Right kidney (tissue), 9 donors: ENCODE measurements at places on chromosomes 4 and X.

- DNase-seq, result no peak
These were observed 6.0 kb upstream of the EFNB1 start for GRCh38 chrX:68822641-68823410.

GRCh38 chr4:94695384-94695783, 62.4 kb upstream of the BMPR1B start:
- no peak for DNase-seq

GRCh38 chrX:148448686-148449085, 51.7 kb upstream of the AFF2 start:
- no peak for DNase-seq

- DNase-seq, result no peak
These were observed 775.4 kb downstream of the STPG2 start for GRCh38 chr4:97367878-97368277.

DNA sequence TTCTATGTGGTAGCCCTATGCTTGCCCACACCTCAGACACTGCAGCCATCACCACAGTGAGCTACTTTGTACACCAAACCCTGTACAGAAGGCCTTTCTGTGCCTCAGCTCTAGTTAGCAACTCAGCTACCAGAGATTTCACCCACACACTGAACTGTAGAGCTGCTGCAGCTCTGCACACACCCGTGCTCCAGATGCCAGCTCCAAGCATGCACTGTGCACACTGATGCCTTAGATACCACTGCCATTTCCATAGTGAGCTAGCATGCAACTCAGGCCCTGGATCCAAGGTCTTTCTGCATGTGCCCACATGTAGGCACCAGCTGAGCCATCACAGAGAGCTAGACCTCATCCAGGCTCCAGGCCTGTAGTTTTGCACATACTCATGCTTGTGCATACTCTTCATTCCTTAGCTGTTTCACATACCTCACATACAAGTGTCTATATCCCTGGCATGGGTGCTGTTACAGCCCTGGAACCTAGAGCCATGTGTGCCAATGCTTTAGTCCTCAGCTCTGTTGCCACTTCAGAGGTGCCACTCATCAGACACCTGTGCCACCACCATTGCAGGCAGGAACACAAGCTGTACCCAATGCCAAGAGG, 423.5 kb upstream of the NDST3 start:
- no peak for DNase-seq
